ENCODE measurements at places on chromosomes 4 and X.

DNA sequence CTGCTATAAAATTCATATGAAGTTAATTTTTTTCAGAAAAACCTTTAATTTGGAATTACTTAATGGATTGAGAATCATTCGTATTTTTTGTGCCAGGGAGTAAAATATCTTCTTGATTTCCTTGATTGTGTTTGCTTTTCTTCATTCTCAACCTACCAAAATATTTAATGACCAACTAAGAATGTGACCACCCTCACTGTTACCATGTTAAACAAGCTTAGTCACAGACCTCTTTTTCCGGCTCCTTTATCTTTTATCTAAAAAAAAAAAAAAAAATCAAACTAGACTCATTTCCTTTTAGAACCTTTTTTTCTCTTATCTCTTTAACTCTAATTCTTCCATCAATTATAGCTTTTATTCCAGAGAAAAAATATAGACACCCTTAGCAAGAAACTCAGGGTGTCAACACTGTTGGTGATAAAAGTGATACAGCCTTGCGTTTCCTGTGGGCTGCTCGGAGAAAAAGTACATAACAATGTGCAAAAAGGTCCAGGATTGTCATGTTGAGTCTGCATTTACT lies 20.6 kb upstream of the HPGDS start:
- no peak for DNase-seq

DNA sequence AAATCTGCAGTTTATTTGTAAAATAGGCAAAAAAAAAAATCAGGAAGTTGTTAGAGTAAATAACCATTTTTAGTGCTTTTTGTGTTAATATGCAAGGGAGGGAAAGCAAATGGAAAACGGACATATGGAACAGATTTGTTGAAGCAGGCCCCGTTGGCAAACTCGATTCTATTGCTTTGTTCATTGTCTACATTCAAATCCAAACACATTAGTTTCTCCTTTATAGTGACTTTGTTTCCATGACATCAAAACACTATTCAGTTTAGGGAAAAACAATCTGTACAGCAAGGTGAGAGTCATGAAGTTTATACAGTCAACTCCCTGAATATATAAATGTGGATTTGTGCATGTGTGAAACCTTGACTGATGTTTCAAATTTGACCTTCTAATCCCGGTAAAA lies 142.2 kb downstream of the FAM47A start:
- DNase-seq: no peak

GRCh38 chrX:134374910-134375309 lies 85.1 kb upstream of the HPRT1 start:
- DNase-seq: no peak

- no peak for DNase-seq
These were observed 298.5 kb downstream of the KCTD8 start for GRCh38 chr4:44150091-44150576.

DNA sequence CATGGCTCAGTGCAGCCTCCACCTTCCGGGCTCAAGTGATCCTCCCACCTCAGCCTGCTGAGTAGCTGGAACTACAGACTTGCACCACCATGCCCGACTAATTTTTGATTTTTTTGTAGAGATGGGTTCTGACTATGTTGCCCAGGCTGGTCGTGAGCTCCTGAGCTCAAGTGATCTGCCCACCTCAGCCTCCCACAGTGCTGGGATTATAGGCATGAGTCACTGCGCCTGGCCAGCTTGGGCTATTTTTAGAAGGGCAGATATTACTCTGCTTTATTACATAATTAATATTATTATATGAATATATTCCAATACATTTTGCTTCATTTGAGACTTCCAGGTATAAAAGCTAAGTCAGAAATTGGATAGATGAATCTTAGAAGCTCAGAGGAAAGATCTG lies 143.7 kb upstream of the ANK2 start:
- no peak for DNase-seq

- no peak for DNase-seq
These were observed 8.9 kb downstream of the PRRG3 start for GRCh38 chrX:151704041-151704663.

GRCh38 chr4:147361726-147362125 lies 119.2 kb upstream of the EDNRA start:
- no peak for DNase-seq

GRCh38 chr4:101977076-101977475 lies 186.5 kb downstream of the BANK1 start:
- no peak for DNase-seq

GRCh38 chr4:10879411-10880110 lies 195.0 kb upstream of the CLNK start:
- DNase-seq: no peak

GRCh38 chr4:87938746-87939145 lies 36.8 kb upstream of the SPP1 start:
- DNase-seq: no peak

GRCh38 chr4:140870427-140870826 lies 114.2 kb upstream of the TBC1D9 start:
- DNase-seq: no peak

DNA sequence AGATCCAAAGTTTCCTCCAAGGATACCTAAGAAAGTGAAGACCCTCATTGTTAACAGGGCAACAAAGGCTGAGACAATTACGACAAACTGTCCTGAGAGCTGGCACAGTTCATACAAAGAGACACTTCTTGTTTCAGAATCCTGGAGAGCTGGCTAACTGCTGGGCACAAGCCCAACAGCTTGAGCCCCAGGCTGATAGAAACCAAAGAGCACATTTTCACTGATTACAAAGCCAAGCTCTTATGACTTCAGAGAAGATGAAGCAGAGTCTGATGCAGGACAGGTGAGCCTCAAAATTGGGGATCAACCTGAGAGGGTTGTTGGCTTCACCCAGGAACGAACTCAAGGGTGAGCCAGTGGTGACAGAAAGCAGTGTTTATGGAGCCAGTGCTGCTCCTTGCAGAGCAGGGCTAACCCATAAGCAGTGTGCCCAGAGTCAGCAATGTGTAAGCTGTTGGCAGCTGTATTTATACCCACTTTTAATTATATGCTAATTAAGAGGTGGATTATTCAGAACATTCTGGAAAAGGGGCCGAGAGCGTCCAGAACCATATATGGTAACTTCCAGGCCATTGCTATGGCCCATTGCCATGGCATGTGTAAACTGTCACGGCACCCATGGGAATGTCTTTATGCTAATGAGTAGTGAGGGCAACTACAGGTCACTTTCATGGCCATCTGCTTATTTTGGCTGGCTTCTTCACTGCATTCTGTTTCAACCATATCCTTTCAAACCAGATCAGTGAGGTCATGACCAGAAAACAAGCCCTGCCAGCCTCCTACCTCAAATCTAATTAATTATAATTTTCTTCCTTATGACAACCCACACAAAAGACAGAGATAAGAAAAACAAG lies 183.7 kb downstream of the EVC2 start:
- DNase-seq: no peak

GRCh38 chr4:14896656-14897175 lies 105.6 kb upstream of the CPEB2 start:
- no peak for DNase-seq

DNA sequence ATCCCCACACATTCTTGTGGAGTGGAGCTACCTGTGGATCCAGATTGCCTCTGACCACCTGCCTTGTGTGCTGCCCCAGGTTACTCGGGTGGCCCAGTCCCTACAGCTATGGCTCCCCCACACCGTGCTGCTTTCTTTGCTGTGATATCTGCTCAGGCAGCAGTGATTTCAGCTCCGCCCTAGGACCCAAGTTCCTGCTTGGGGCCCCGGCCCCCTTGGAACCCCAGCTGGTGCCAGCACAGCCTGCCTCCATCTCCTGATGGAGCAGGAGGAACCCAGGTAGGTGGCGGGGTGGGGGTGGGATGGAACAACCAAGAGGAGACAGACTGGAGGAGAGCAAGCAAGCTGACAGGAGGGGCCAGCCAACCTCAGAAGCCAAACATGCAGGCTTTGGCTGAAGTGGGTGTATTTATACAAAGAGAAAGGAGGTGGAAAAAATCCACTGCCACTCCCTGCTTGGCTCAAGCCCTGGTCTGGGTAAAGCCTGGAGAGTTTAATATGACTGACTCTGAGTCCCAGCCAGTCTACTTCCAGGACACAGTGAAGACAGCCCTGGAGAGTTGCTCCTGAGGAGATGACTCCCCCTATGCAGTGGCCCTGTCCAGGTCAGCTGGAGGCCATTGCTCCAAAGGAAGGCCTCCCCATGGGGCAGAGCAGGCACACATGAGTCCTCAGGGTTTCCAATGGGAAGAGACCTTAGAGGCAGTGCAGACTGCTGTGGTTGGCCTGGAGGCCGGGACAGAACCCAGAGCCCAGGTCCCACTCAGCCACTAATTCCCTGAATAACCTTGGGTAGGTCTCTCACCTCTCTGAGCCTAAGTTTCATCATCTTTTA lies 197.1 kb upstream of the MAMLD1 start:
- DNase-seq: no peak

- DNase-seq: no peak
These were observed 140.5 kb downstream of the CHIC2 start for GRCh38 chr4:53923921-53924320.

DNA sequence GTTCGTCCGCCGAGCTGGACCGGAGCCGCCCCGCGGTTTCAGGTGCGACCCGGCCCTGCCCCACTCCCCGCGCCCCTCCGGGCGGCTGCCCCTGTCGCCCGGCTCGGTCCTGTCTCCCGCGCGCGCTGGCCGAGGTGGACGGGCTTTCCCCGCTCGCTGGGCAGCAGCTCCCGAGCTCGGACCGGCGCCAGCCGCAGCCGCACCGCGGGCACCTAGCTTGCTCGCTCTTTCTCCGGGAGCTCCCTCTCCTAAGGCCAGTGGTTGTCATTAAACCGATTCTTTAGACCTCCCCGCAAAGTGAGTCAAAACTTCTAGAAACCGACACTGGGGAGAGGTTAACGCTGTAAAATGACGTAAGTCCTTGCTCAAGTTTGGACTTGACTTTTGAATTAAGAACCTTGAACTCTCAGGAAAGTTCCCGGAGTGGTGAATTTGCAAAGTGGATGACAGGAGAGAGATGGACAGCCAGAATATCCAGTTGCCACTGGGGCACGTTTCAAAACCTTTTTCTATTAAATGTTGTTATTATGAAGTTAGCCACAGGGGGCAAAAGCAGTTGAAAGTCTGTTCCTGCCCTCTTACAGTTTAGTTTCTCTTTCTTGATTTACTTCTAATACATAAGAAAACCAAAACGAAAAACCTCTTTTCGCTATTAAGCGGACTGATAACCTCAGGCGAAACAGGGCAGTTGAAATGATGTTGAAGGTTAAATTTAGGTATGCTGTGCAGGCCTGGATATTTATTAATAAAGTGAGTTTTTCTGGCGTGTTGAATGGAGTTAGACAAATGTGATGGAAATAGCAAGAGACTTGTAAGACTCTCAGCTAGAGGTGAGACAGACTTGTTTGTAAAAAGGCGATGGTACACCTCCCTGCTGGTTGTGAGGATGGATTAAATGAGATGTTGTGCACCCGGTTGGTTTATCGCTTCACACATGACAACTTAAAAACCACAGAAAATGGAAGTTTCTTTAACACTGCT lies 847 bp downstream of the PI4K2B start:
- no peak for DNase-seq

- DNase-seq: no peak
These were observed 213.6 kb downstream of the FBXO8 start for GRCh38 chr4:174069848-174070330.

DNA sequence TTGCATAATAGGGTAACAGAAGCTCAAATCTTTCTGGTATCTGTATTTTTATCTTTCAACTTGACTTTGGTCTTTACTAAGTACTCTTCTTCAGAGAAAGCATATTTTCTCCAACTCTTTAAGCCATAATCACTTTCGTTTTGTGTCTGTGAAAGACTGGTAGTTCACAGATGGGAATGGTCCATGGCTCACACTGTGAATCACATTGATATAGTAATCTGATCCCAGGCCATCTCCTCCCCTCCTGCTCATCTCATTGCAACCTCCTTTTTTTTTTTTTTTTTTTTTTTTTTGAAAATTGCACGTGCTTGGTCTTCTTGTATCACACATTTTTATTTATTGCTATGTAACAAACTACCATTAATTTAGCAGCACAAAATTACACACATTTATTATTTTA lies 694.5 kb upstream of the SLIT2 start:
- no peak for DNase-seq

GRCh38 chr4:95167805-95168204 lies 381.0 kb downstream of the UNC5C start:
- DNase-seq: no peak

GRCh38 chr4:76950956-76951671 lies 1.6 kb downstream of the SEPTIN11 start:
- DNase-seq: no peak

DNA sequence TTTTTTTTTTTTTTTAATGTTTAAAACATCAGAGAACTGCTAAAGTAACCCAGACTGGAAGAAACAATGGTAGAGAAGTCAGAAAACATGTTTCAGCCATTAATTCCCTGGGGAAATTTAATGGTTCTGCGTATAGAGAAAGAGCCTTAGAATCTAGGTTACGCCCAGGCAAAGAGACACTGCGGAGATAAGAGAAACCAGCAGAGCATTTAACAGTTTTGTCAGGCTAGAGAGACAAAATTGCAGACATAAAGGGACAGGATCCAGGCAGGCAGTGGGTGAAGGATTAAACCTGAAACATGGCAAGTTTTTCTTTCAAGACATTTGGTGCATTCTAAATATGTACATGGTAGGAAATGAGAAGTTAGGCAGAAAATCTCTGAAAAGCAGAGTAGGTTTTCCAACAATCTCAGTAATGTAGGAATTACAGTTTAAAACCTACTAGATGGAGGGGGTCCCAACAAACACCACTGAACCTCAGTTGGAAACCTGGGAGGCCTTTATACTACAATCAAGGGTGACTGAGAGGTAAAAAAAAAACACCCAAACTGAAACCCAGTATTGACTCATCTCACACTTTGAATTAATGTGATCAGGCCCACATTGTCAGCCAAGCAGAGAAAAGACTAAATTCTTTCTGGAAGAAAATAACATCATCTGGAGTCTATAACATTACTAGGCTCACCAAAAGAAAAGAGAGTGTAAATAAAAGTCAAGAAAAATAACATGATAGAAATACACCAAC lies 254.2 kb upstream of the NWD2 start:
- DNase-seq: no peak

GRCh38 chrX:133813971-133814370 lies 171.4 kb downstream of the GPC3 start:
- DNase-seq: no peak

- no peak for DNase-seq
These were observed 570.5 kb upstream of the TENM3 start for GRCh38 chr4:181672751-181673150.

DNA sequence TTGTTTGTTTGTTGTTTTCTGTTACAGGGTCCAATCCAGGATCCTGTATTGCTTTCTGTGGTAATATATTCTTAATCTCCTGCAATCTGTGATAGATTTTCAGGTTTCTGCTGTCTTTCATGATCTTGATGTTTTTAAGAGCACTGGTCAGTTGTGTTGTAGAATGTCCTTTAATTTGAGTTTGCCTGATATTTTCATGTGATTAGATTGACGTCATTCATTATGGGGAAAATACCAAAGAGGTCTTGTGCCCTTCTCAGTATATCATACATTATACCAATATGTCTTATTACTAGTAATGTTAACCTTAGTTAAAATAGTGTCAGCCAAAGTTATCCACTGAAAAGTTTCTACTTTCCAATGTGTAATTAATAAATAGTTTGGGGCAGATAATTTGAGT lies 929.3 kb downstream of the PCDH19 start:
- no peak for DNase-seq

- no peak for DNase-seq
These were observed 61.5 kb upstream of the FAM241A start for GRCh38 chr4:112083587-112084347.

- no peak for DNase-seq
These were observed 105.8 kb downstream of the CXCL13 start for GRCh38 chr4:77711469-77711868.
